A549 treated with CpdA at 1 μM for 4 hours (cell line): ENCODE measurements at places on chromosomes 5 and 9. TPM values are rescaled to one million over a fixed set of nuclear protein-coding genes. Genes with fewer than 3 reads are reported as not detected.

The OCLN gene
- 10.4 to 17.4 TPM (median 11.9 TPM) in 5 replicates for total RNA-seq

The AKNA gene
- 3.3 to 4.5 TPM (median 3.9 TPM) in 5 replicates for total RNA-seq

The RMRP gene
- total RNA-seq, result 3.1 to 22.0 TPM (median 11.8 TPM) in 4 of 5 replicates, not detected in the other

The PDE8B gene
- 0.82 to 1.7 TPM (median 1.6 TPM) in 5 replicates for total RNA-seq

The FCN1 gene
- not detected in 5 replicates for total RNA-seq

The CLIC3 gene
- 1.7 to 4.0 TPM (median 3.5 TPM) in 5 replicates for total RNA-seq

The IL4 gene
- total RNA-seq, result not detected in 5 replicates

The HAUS6 gene
- 20.9 to 34.8 TPM (median 24.7 TPM) in 5 replicates for total RNA-seq

The NTRK2 gene
- total RNA-seq, result 0.02 to 0.04 TPM (median 0.03 TPM) in 3 of 5 replicates, not detected in the others

The C5orf52 gene
- not detected in 5 replicates for total RNA-seq

The LCN1 gene
- total RNA-seq, result not detected in 5 replicates

The DND1 gene
- 0.47 to 1.0 TPM (median 0.82 TPM) in 5 replicates for total RNA-seq

The GPR150 gene
- total RNA-seq, result 0.07 to 0.15 TPM (median 0.08 TPM) in 4 of 5 replicates, not detected in the other

The FAM170A gene
- total RNA-seq, result not detected in 5 replicates

The C8G gene
- total RNA-seq, result 0.54 to 1.9 TPM (median 1.2 TPM) in 5 replicates

The ADAMTSL1 gene
- total RNA-seq, result 0.07 to 0.18 TPM (median 0.07 TPM) in 3 of 5 replicates, not detected in the others

The RNF180 gene
- total RNA-seq, result 0.15 to 0.31 TPM (median 0.20 TPM) in 5 replicates

The PCDHA11 gene
- 0.12 to 0.43 TPM (median 0.18 TPM) in 5 replicates for total RNA-seq

The IFNE gene
- total RNA-seq, result 1.6 to 3.3 TPM (median 2.3 TPM) in 5 replicates

The PARP8 gene
- total RNA-seq, result 0.10 to 0.41 TPM (median 0.25 TPM) in 5 replicates

The TPPP gene
- 4.7 to 5.2 TPM (median 4.9 TPM) in 5 replicates for total RNA-seq

The RNF208 gene
- 1.1 to 2.4 TPM (median 1.9 TPM) in 5 replicates for total RNA-seq

The COL5A1 gene
- total RNA-seq, result 33.0 to 64.6 TPM (median 55.0 TPM) in 5 replicates

The LEAP2 gene
- total RNA-seq, result 0.87 to 1.7 TPM (median 1.5 TPM) in 5 replicates

The LHX2 gene
- 4.7 to 6.2 TPM (median 5.0 TPM) in 5 replicates for total RNA-seq

The PCDHGA6 gene
- 0.13 to 0.28 TPM (median 0.22 TPM) in 5 replicates for total RNA-seq

The GRM6 gene
- total RNA-seq, result not detected in 5 replicates

The TEX48 gene
- not detected in 5 replicates for total RNA-seq

The PCDH1 gene
- 1.5 to 2.7 TPM (median 1.9 TPM) in 5 replicates for total RNA-seq

The GFI1B gene
- 0.07 TPM in 1 of 5 replicates, not detected in the others for total RNA-seq

The KIF27 gene
- total RNA-seq, result 0.96 to 1.7 TPM (median 1.4 TPM) in 5 replicates

The PCDHA1 gene
- total RNA-seq, result 0.12 to 0.23 TPM (median 0.21 TPM) in 5 replicates

The LAMC3 gene
- total RNA-seq, result 1.5 to 2.6 TPM (median 2.2 TPM) in 5 replicates

The MEF2C gene
- 0.06 to 0.07 TPM in 2 of 5 replicates, not detected in the others for total RNA-seq

The EQTN gene
- not detected in 5 replicates for total RNA-seq

The CYLC2 gene
- not detected in 5 replicates for total RNA-seq

The PTGDS gene
- total RNA-seq, result 0.35 to 0.71 TPM (median 0.39 TPM) in 3 of 5 replicates, not detected in the others

The CCDC192 gene
- not detected in 5 replicates for total RNA-seq

The IFNA21 gene
- total RNA-seq, result not detected in 5 replicates

The CDC26 gene
- total RNA-seq, result 50.4 to 66.9 TPM (median 53.5 TPM) in 5 replicates

The VAV2 gene
- total RNA-seq, result 35.9 to 45.9 TPM (median 40.6 TPM) in 5 replicates

The PCDHB14 gene
- total RNA-seq, result 0.06 to 0.13 TPM (median 0.09 TPM) in 5 replicates

The F12 gene
- 13.4 to 26.6 TPM (median 21.8 TPM) in 5 replicates for total RNA-seq

The CDH9 gene
- not detected in 5 replicates for total RNA-seq
